ENCODE measurements at places on chromosomes 2 and 18.

- no peak for DNase-seq
Measured at GRCh38 chr2:196514641-196515040, 124.9 kb upstream of the CCDC150 start.

DNA sequence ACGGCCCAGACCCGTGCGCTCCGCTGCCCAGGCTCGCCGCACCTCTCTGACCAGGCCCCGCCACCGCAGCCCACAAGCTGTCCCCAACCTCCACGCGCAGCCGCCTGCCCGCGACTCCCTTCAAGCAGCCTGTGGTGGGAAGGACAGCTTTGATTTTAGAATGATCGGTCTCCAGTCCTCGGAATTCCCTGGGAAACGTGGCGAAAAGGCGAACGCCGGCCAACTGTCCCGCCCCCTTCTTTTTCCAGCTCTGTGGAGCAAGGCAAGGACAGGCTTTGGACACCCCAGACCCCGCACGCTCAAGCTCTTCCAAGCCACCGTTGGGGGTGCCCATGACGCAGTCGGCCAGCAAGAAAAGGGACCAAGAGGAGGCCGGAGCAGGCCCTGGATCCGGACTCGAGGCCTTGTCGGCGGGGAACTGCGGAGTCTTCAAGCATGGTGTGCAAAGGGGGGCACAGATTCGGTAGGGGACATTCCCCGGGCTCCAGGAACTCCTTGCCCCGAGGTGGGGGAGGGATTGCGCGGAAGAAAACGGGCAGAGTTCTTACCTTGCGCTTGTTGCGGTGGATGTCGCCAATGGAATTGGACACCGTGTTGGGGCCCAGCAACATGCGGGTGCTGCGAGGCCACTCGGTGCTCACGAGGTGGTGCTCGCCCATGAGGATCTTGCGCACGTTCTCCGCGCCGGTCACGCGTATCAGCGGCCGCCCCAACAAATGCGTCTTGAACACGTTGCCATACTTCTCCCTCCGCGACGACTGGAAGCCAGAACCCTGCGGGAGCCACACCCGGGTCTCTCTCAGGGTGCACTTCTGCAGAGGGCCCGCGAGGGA lies 4.0 kb downstream of the CYP26B1 start:
- no peak for DNase-seq

GRCh38 chr2:166025313-166025712 lies 71.7 kb upstream of the TTC21B start:
- no peak for DNase-seq

GRCh38 chr2:181046833-181047232 lies 66.4 kb downstream of the UBE2E3 start:
- no peak for DNase-seq

DNA sequence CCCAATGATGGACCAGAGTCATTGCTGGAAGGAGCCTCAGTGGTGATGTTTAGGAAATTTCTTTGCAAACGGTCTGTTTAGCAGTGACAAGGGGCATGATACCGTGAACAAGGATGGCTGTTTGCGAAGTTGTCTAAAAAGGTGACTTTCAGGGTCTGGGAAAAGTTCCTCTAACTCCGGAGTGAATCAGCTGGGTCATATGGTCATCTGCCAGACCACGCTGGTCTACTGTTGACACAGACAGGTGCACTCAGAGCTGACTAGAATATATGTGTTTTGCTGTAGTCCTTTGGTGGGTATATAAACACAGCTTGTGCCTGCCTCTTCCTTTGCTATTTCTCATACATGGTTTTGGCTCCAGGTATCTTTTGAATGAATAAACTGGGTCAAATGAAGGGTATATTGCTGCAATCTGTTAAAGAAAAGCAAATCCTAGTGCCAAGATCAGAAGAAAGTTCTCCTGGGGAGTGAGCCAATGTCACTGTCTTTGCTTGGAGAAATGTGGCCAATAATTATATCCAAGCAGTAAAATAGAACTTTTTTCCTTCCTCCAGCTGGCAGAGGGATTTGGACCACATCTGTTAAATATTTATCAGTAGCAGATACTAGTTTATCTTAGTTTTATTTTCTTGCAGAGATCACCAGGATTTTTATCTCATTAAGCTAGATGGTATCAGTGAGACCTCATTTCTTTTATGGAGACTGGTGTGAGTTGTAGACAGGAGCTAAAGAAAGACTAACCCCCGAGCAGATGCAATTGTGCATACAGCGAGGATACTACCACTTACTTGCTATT lies 286.0 kb downstream of the TRIB2 start:
- DNase-seq: no peak

DNA sequence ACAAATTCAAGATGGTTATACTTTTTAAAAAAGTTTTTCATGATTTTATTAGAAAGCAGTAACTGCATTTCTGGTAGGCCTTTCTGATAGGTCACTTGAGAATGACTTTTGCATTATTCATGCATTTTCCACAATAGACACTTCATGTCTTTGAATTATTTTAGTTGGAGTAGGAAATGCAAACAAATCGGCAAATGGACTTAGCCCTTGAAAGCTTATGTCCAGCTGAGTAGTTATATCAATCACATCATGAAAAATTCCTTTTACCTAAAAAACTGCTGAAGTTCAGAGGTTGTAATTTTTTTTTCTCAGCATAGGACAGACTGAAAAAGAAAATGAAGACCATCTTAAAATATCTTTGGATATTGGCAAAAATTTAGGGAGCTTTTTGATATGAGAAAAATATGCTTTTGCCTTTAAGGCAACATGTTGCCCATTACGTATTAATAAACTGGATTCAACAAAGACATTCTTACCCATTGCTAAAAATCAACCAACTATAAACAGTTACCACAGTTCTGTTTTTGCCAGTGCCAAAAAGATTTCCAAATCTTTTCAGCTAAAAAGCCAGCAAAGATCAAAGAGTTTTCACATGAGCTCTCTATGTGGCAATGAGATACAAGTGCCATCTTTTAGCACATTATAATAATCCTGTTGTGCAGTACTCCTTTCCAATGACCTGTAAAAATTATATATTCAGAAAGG lies 45.5 kb upstream of the FRZB start:
- no peak for DNase-seq

GRCh38 chr18:57845605-57846074 lies 42.5 kb upstream of the ATP8B1 start:
- no peak for DNase-seq

DNA sequence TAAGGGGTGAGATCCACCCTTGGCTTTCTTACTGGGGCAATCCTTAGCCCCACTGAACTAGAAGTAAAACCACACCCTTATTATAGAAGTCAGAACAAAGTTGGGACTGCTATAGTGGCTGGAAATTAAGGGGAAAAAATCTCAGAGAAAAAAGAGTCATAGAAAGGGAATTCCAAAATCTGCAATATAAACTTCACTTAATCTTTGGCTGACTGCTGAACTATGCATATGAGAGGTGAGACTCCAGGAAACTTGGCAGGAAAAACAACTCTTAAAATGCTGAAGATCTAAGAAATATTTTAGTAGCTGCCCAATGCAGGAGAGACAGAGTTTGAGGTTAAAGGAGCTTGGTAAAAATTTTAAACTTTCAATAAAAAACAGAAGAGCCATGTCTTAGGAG lies 201.8 kb upstream of the FN1 start:
- DNase-seq: no peak

DNA sequence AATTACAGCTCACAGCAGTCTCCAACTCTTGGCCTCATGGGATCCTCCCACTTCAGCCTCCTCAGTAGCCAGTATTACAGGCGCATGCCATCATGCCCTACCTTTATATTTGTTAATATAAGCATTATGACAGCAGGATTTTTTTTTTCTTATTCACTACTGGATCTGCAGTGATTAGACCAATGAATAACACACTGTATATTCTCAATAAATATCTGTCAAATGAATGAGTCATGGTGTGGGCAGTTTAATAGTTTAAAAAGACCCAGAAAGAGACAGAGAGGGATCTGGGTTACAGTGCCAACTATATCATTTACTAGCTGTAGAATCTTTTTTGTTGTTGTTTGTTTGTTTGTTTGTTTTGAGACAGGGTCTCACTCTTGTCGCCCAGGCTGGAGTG lies 62.4 kb upstream of the LTBP1 start:
- DNase-seq: no peak

Measured in NCI-H510A (cell line).